ENCODE measurements at places on chromosomes 1 and 21. TPM values are rescaled to one million over a fixed set of nuclear protein-coding genes. Genes with fewer than 3 reads are reported as not detected.

CHIA gene
- 6.3 TPM for total RNA-seq

CYP4A22 gene
- total RNA-seq: not detected

GRCh38 chr1:245260110-245260882 lies 105.5 kb downstream of the KIF26B start:
- H3K27ac ChIP-seq: no peak overlapping the region
- H3K27me3 ChIP-seq: no peaks in the 10 kb centered on the region
- no peaks in the 10 kb centered on the region for H3K36me3 ChIP-seq
- H3K4me1 ChIP-seq: no peaks in the 10 kb centered on the region
- DNase-seq: no peak
- H3K4me3 ChIP-seq: no peak overlapping the region

DNA sequence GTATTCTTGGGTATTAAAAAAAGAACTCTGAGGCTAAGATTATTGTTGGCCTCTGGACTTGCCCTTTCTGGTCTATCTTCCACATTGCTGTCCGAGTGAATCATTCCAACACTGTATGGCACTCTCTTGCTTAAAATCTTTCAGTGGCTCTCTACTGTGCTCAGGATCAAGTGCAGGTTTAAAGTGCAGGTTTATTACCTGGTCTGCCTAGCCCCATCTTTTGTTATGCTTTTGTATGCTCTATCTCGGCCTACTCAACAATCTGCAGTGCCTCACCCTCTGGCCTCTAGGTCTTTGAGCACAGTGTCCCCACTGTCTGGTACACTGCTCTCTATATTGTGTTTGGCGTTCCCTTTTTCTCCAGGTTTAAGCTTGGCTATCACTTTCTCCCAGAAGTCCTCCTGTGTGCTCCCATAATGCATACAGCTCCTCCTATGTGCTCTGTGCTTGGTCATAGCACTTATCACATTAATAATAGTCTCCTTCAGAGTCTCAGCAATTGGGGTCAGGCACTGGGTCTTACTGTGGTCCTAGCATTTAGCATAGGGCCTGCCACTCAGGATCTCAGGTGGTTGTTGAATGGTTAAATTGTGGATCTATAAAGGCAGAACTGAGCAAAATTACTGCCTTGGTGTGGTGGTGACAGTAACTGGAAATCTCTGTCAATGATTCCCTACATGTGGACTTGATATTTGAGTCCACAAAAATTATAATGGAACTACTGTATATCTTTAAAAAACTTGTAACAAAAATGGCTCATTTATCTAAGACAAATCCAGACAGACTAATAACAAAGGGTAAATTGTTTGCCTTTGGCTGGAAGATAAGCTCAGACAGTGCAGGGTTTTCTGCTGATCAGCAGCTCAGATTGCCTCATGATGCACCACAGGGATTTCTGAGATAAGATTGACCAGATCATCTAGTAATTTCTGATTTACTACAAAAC lies 10.6 kb upstream of the LDLRAD1 start:
- no peak overlapping the region for H3K4me3 ChIP-seq
- H3K27me3 ChIP-seq: no peaks in the 10 kb centered on the region
- peaks cover 35% of the 10 kb centered on the region for H3K36me3 ChIP-seq
- no peak overlapping the region for H3K27ac ChIP-seq
- no peak for DNase-seq

DNA sequence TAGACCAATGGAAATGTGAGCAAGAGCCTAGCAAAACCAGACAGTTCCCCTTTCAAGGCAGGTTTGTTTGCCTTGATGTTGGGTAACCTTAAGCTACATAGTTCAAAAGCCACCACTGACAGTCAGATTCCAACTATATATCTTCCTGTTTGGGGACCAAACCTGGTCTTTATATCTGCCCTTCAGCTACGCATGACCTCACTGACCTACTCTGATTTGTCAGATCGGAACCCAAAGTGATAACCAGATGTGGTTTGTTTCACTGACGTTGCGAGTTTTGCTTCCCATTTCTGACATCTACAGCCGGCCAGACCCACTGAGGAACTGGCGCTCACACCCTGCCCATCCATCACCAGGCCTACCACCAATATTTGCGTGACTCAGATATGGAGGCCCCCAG lies 361.1 kb upstream of the CHRM3 start:
- no peak for DNase-seq
- no peak overlapping the region for H3K27ac ChIP-seq
- no peak overlapping the region for H3K4me3 ChIP-seq
- no peaks in the 10 kb centered on the region for H3K4me1 ChIP-seq

OR14K1 gene
- not detected for total RNA-seq

DNA sequence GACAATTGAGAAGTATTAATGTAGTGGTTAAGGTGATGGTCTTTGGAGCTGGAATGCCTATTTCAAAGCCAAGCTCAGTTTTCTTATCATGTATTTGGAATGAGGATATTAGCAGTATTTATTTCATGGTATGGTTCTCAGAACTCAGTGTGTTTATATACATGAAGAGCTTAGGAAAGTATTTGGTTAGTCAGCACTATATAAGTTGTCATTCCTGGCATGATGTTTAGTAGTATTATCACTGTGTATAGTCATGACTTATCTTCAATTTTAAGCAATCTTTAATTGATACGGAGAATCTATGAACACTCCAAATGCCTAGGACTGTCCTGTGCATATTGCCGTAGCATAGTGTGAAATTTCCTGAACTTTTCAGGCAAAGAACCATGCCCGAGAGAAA lies 501.9 kb upstream of the USP24 start:
- no peak overlapping the region for H3K4me3 ChIP-seq
- no peaks in the 10 kb centered on the region for H3K27me3 ChIP-seq
- peaks cover 30% of the 10 kb centered on the region for H3K4me1 ChIP-seq
- DNase-seq: no peak

FCER1G gene
- total RNA-seq: 158 TPM

ELF3 gene
- 62.9 TPM for total RNA-seq

GRCh38 chr1:79895573-79895972 lies 889.0 kb upstream of the ADGRL4 start:
- H3K27ac ChIP-seq: no peak overlapping the region
- DNase-seq: no peak
- no peaks in the 10 kb centered on the region for H3K27me3 ChIP-seq
- H3K4me3 ChIP-seq: no peak overlapping the region
- no peaks in the 10 kb centered on the region for H3K36me3 ChIP-seq

TTC39A gene
- total RNA-seq: 42.1 TPM

- peak; percentile 59 for DNase-seq
- H3K27me3 ChIP-seq: peaks cover 56% of the 10 kb centered on the region
- H3K4me3 ChIP-seq: no peak overlapping the region
- H3K36me3 ChIP-seq: no peaks in the 10 kb centered on the region
- H3K27ac ChIP-seq: no peak overlapping the region
- H3K4me1 ChIP-seq: peaks cover 22% of the 10 kb centered on the region
Measured at GRCh38 chr1:110067479-110067892, 3.0 kb downstream of the ALX3 start.

PCSK9 gene
- total RNA-seq: 23.5 TPM

DNA sequence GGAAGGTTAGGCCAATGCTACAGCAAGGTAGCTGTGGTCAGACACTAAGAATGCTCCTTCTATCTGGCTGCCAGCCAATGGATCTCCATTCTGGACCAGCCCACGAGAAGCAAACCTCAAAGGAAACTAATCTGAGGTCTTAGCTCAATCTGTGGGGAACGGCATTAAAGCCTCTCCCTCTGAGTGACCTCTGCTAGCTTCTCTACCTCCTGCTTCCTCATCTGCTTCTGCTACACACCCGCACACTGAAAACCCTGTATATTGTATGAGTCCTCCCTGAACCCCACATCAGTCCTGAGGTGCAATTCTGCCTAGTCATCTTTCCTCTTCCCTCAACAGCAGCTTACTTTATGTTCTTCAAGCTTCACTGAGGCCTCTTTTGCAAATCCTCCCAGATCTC lies 6.9 kb upstream of the GALE start:
- H3K27me3 ChIP-seq: no peaks in the 10 kb centered on the region
- DNase-seq: no peak
- peaks cover 34% of the 10 kb centered on the region for H3K36me3 ChIP-seq
- peaks cover 10% of the 10 kb centered on the region for H3K4me1 ChIP-seq
- H3K4me3 ChIP-seq: no peak overlapping the region

SPATA17 gene
- total RNA-seq: 0.26 TPM

- H3K27me3 ChIP-seq: no peaks in the 10 kb centered on the region
- no peaks in the 10 kb centered on the region for H3K36me3 ChIP-seq
- H3K27ac ChIP-seq: no peak overlapping the region
- no peak overlapping the region for H3K4me3 ChIP-seq
Measured at GRCh38 chr1:216238844-216239243, 184.4 kb downstream of the USH2A start.

- no peaks in the 10 kb centered on the region for H3K36me3 ChIP-seq
- DNase-seq: no peak
- no peaks in the 10 kb centered on the region for H3K27me3 ChIP-seq
- H3K4me1 ChIP-seq: peaks cover 6% of the 10 kb centered on the region
- no peak overlapping the region for H3K4me3 ChIP-seq
Measured at GRCh38 chr1:55700359-55701130, 485.4 kb upstream of the USP24 start.

S100A3 gene
- 1.3 TPM for total RNA-seq

SRRM1 gene
- 113 TPM for total RNA-seq

RCC2 gene
- 48.6 TPM for total RNA-seq
